ENCODE measurements at places on chromosomes 6 and 20. TPM values are rescaled to one million over a fixed set of nuclear protein-coding genes. Genes with fewer than 3 reads are reported as not detected.

GRCh38 chr20:38217791-38218565, 42.6 kb downstream of the KIAA1755 start:
- H3K36me3 ChIP-seq = no peaks in the 10 kb centered on the region
- no peaks in the 10 kb centered on the region for H3K27me3 ChIP-seq
- no peaks in the 10 kb centered on the region for H3K4me1 ChIP-seq
- no peak for DNase-seq

KIF25 gene
- 0.66 TPM for total RNA-seq

- H3K4me3 ChIP-seq = no peak overlapping the region
- H3K36me3 ChIP-seq = no peaks in the 10 kb centered on the region
- H3K27ac ChIP-seq = no peak overlapping the region
- H3K4me1 ChIP-seq = no peaks in the 10 kb centered on the region
- no peak for DNase-seq
Observed at GRCh38 chr20:5703681-5704101, 46.5 kb upstream of the SHLD1 start.

GRCh38 chr6:168396561-168396960, 44.4 kb upstream of the SMOC2 start:
- no peak overlapping the region for H3K27ac ChIP-seq
- no peaks in the 10 kb centered on the region for H3K36me3 ChIP-seq
- DNase-seq = no peak
- H3K4me3 ChIP-seq = no peak overlapping the region
- H3K27me3 ChIP-seq = no peaks in the 10 kb centered on the region

DNA sequence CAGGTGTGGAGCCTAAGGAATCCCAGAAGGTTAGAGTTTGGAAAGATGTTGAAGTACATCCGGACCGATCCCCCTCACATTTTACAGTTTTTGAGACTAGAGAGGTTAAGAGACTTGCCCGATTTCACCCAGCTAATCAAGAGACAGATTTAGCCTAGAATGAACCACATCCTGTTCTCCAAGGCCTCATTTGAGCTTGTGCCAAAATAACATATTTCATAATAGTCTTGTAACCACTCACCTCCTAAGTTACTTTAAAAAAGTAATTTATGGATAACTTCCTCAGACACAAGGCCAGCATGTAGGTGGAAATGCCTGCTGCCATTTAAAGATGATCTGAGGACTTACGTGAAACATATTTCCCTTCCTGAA, 39.8 kb upstream of the ARHGAP18 start:
- H3K27me3 ChIP-seq = no peaks in the 10 kb centered on the region
- H3K36me3 ChIP-seq = no peaks in the 10 kb centered on the region
- H3K27ac ChIP-seq = peak overlapping the region; percentile 77

DLL1 gene
- total RNA-seq = 12.3 TPM
